Large intestine (tissue), 12 donors: ENCODE measurements at places on chromosomes 1 and 21. TPM values are rescaled to one million over a fixed set of nuclear protein-coding genes. Genes with fewer than 3 reads are reported as not detected.

GRCh38 chr1:64476251-64476952 lies 6.5 kb downstream of the CACHD1 start:
- H3K36me3 ChIP-seq, result no peaks in the 10 kb centered on the region
- peak overlapping the region; percentile 30 for H3K27ac ChIP-seq
- no peak overlapping the region for H3K4me3 ChIP-seq
- DNase-seq, result peak; percentile 59
- H3K4me1 ChIP-seq, result peaks cover 38% of the 10 kb centered on the region
- no peaks in the 10 kb centered on the region for H3K27me3 ChIP-seq

DNA sequence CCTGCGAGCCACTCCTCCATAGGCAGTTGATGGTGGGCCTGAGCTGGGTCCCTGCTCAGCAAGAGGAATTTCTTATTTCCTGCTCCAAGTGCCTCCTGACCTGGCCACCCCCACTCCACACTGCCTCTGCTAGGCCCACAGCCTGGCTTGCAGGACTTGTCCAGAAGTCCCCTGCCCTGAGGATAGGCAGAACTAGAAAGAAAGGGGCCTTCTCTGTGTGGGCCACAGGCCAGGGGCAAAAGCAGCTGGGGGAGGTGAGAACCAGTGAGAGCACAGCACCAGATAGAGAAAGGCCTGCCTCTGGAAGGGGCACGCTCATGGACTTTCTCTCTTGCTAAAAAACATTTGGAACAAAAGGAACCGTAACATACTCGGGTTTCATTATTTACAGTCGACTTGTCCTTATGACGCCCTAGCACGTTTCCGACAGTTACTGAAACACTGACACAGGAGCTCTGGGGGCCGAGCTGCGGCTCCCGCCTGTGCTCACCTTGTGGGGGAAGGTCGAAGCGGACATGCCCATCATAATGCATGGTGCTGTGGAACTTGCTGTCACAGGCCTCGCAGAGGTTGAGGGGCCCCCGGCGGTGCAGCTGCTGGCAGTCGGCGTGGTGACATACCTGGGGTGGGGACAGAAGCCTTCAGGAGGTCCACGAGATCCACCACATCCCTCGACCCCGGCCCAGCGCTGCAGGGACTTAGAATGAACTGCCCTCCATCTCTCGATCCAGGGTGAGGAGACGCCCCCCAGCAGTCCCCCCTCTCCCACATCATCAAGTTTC lies 11.3 kb upstream of the TNFRSF25 start:
- peak overlapping the region; percentile 67 for H3K27ac ChIP-seq
- H3K27me3 ChIP-seq, result no peaks in the 10 kb centered on the region
- H3K4me3 ChIP-seq, result no peak overlapping the region
- DNase-seq, result no peak
- H3K4me1 ChIP-seq, result peaks cover 68% of the 10 kb centered on the region

- H3K4me1 ChIP-seq, result no peaks in the 10 kb centered on the region
- H3K36me3 ChIP-seq, result no peaks in the 10 kb centered on the region
Measured at GRCh38 chr1:67333603-67334002, 25.9 kb downstream of the IL12RB2 start.

- peaks cover 3% of the 10 kb centered on the region for H3K27me3 ChIP-seq
- H3K4me1 ChIP-seq, result no peaks in the 10 kb centered on the region
- H3K27ac ChIP-seq, result no peak overlapping the region
- no peak overlapping the region for H3K4me3 ChIP-seq
- DNase-seq, result no peak
Measured at GRCh38 chr1:166036092-166036491, 130.7 kb downstream of the FAM78B start.

DNA sequence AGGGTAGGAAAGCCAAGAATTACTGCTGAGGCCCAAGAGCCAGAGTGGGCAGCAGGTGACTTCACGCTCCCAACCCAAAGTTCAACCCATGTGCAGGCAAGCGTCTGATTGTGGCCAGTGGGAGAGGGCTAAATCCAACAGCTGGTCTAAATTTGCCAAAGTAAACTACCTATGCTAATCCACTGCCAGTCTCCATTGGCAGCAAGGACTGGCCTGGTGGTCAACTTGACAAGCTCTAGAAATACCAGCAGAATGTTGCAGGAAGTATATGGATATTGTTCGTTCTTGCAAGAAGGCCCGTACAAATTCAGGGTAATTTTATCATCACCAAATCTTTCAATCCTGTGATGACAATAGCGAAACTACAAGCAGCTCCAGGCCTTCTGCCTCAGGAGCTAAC lies 1.5 kb downstream of the TMEM63A start:
- peaks cover 60% of the 10 kb centered on the region for H3K4me1 ChIP-seq
- peak overlapping the region; percentile 95 for H3K27ac ChIP-seq
- no peak for DNase-seq

DNA sequence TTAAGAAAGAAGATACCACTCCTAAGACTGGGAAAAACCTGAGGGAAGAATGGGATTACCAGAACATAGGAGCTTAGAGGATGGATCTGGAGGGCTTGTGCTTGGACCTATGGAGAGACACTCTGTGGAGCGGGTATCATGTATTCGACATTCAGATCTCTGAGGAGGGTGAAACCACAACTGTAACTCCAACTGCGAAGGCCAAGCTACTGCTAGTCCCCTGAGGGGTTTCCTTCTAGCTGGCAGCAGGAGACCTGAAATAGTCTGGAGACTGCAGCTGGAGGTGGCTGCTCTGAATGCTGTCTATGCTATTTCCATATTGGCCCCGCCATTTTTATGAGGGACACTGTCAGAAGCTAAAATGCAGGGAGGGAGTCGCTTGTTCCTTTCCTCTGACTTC lies 462.3 kb downstream of the PTPRC start:
- H3K4me3 ChIP-seq, result no peak overlapping the region
- no peak overlapping the region for H3K27ac ChIP-seq
- H3K4me1 ChIP-seq, result no peaks in the 10 kb centered on the region
- H3K27me3 ChIP-seq, result no peaks in the 10 kb centered on the region
- no peak for DNase-seq

DNA sequence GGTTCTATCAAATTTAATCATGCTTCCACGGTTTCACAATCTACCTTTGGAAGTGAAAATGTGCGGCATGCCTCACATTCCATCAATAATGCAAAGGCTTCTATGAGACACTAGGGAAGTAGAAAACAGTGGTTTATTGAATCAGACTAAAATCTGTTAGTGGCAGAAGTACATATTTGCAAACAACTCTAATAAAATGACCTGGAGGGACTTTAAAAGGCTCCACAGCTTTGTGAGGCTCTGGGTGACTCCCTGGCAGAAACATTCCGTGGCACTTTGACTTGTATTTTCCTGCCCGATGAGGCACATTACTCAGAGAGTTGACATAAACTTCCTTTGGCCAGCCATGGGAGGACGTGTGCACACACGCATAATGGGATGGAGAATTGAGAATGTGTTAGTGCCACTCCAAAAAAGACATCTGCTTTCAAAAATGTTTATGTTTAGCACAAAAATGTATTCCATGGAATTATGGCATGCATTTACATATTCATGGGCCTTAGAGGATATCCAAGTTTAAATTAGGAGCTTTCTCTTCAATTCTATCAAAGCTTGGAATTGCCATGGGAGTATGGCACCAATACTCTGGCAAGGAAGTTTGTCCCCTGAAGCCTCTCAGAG lies 60.0 kb upstream of the SSX2IP start:
- DNase-seq, result no peak
- no peaks in the 10 kb centered on the region for H3K4me1 ChIP-seq
- no peaks in the 10 kb centered on the region for H3K36me3 ChIP-seq
- no peaks in the 10 kb centered on the region for H3K27me3 ChIP-seq
- no peak overlapping the region for H3K27ac ChIP-seq

ZZZ3 gene
- 48.4 TPM for polyA plus RNA-seq

- no peaks in the 10 kb centered on the region for H3K27me3 ChIP-seq
- DNase-seq, result no peak
- no peak overlapping the region for H3K27ac ChIP-seq
- no peak overlapping the region for H3K4me3 ChIP-seq
- H3K36me3 ChIP-seq, result no peaks in the 10 kb centered on the region
Measured at GRCh38 chr1:200258447-200259375, 151.1 kb downstream of the ZNF281 start.

DNA sequence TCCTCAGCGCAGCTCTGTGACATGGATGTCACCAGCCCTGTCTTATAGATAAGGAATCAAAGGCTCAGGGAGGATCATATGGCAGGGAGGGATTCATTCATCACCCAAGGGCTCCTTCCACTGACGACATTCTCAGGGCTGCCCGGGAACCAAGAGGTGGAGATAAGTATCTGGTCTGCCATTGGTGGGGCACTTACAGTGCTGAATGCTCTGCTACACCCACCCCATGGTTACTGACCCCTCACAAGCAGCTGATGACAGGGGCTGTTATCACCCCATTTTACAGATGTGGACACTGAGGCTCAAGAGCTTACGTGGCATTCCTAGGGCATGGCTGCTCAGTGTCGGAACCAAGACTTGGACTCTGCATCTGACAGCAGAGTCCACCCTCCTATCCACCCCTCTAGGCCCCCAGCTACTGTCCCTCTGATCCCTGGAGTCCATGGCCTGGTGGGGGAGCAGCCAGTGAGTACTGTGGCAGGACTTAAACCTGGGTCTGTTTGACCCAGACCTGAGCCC lies 155.1 kb downstream of the PTPRU start:
- no peaks in the 10 kb centered on the region for H3K36me3 ChIP-seq
- peaks cover 12% of the 10 kb centered on the region for H3K27me3 ChIP-seq
- no peak for DNase-seq
- no peak overlapping the region for H3K27ac ChIP-seq

DNA sequence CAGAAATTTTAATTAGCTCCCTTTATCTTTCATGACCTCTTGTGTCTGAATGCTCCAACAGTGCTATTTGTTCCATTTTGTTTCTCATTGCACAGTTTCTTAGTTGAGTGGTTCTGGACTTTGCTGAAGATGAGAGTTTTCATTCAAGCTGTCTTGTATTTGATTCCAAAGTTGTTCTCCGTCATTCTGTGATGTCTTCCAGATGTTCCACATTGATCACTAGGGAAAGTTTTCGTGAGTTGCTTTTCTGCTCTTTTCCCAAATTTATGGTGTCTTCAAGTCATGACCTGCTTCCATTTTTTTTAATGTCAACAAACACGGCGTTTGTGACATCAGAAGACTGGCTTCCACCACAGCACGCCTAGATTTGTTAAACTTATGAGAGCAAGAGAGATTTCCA lies 575.5 kb downstream of the MRPL39 start:
- no peak for DNase-seq
- no peak overlapping the region for H3K4me3 ChIP-seq
- H3K36me3 ChIP-seq, result no peaks in the 10 kb centered on the region
- H3K4me1 ChIP-seq, result no peaks in the 10 kb centered on the region

DNA sequence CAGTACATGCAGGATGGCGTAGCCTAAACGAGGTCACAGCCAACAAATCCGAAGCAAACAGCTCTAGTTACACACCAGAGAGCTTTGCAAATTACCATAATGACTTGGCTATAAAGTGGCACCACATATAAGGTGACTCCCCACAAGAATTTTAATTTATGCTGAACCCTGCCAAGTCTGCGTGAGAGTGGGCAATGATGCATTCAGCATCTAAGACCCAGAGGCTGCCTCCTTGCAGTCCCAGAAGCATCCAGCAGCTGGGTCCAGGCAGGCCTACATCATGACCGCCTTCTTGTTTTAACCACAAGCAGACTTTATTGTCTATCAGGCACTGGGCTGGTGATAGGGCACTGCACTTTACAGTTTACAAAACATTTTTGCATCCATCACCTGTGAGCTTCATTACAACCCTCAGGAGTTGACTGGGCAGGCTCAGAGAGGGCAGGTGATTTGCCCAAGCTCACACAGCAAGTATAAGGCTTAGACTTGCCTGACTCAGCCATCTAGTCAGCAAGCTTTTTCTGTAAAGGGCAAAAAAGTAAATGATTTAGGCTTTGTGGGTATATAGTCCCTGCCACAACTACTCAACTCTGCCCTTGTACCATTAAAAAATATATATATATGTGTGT lies 134.6 kb downstream of the GLIS1 start:
- H3K4me1 ChIP-seq, result no peaks in the 10 kb centered on the region
- H3K27me3 ChIP-seq, result no peaks in the 10 kb centered on the region
- H3K4me3 ChIP-seq, result no peak overlapping the region
- H3K36me3 ChIP-seq, result no peaks in the 10 kb centered on the region

DNA sequence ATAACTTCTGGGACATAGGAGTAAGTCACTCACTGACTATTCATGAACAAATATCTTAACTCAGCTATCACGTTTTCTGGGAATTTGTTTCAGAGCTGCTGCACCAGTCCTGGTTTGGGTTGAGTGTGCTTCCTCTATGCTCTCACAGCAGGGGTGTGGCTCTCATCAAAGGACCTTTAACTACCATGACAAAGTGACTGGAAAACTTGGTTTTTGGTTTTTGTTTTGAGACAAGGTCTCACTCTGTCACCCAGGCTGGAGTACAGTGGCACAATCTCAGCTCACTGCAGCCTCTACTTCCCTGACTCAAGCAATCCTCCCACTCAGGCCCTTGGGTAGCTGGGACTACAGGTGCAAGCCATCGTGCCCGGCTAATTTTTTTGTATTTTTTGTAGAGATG lies 4.1 kb downstream of the ILDR2 start:
- no peak overlapping the region for H3K4me3 ChIP-seq
- peaks cover 63% of the 10 kb centered on the region for H3K27me3 ChIP-seq
- H3K27ac ChIP-seq, result no peak overlapping the region
- DNase-seq, result no peak

DNA sequence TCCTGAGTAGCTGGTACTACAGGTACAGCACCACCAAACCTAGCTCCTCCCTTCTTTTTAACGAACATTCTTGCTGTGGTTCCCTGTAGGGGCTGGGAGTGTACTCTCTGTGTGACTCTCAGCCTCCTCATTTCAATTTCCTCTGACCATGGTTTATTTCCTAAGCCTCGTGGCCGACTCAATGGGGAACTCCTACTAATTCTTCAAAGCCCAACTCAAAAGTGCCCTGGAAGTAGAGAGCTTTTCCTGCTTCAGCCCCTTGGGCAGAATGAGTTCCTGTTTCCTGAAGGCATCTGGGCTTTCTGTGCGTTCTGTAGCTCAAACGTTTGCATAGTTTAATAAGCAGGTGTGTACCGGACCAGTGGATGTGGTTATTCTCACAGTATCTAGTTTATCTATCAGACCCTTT lies 70.9 kb upstream of the ACOT11 start:
- H3K4me3 ChIP-seq, result no peak overlapping the region
- H3K36me3 ChIP-seq, result no peaks in the 10 kb centered on the region
- H3K27me3 ChIP-seq, result no peaks in the 10 kb centered on the region
- H3K4me1 ChIP-seq, result peaks cover 23% of the 10 kb centered on the region
- no peak for DNase-seq

CD2 gene
- polyA plus RNA-seq, result 2.0 TPM

GRCh38 chr1:110056285-110056683 lies 14.2 kb downstream of the ALX3 start:
- H3K4me3 ChIP-seq, result no peak overlapping the region
- no peak overlapping the region for H3K27ac ChIP-seq
- DNase-seq, result no peak
- H3K27me3 ChIP-seq, result no peaks in the 10 kb centered on the region
- peaks cover 9% of the 10 kb centered on the region for H3K4me1 ChIP-seq

FAM131C gene
- polyA plus RNA-seq, result 1.1 TPM

- no peak overlapping the region for H3K27ac ChIP-seq
- no peak for DNase-seq
- H3K36me3 ChIP-seq, result no peaks in the 10 kb centered on the region
- H3K27me3 ChIP-seq, result no peaks in the 10 kb centered on the region
- no peak overlapping the region for H3K4me3 ChIP-seq
- H3K4me1 ChIP-seq, result no peaks in the 10 kb centered on the region
Measured at GRCh38 chr1:241172486-241172885, 184.5 kb downstream of the RGS7 start.

LRRC8B gene
- 10.2 TPM for polyA plus RNA-seq

GRCh38 chr1:43207229-43207853 lies 35.2 kb downstream of the CFAP57 start:
- peak overlapping the region; percentile 85 for H3K27ac ChIP-seq
- DNase-seq, result peak; percentile 4
- H3K27me3 ChIP-seq, result no peaks in the 10 kb centered on the region

UTP11 gene
- polyA plus RNA-seq, result 39.0 TPM

- DNase-seq, result no peak
- H3K27me3 ChIP-seq, result no peaks in the 10 kb centered on the region
- H3K36me3 ChIP-seq, result no peaks in the 10 kb centered on the region
Measured at GRCh38 chr1:110239441-110240430, 29.6 kb downstream of the KCNC4 start.

RBM15 gene
- 13.1 TPM for polyA plus RNA-seq
